A549 treated with DMSO at 1 μM for 4 hours (cell line): ENCODE measurements at places on chromosomes 2 and 18. TPM values are rescaled to one million over a fixed set of nuclear protein-coding genes. Genes with fewer than 3 reads are reported as not detected.

The NEB gene
- total RNA-seq, result 0.14 to 0.31 TPM (median 0.18 TPM) in 5 replicates

The IL1F10 gene
- not detected in 5 replicates for total RNA-seq

The NEU2 gene
- not detected in 5 replicates for total RNA-seq

The DCDC2C gene
- total RNA-seq, result 0.15 to 0.50 TPM (median 0.36 TPM) in 5 replicates

The LMAN2L gene
- 19.8 to 26.3 TPM (median 25.3 TPM) in 5 replicates for total RNA-seq

The GALNT5 gene
- 3.0 to 3.8 TPM (median 3.2 TPM) in 5 replicates for total RNA-seq

The MALL gene
- total RNA-seq, result 149 to 172 TPM (median 158 TPM) in 5 replicates

The VSNL1 gene
- total RNA-seq, result not detected in 5 replicates

The NAGK gene
- total RNA-seq, result 55.8 to 87.6 TPM (median 78.4 TPM) in 5 replicates

The ABCG5 gene
- total RNA-seq, result not detected in 5 replicates

The ZNF396 gene
- total RNA-seq, result 0.65 to 0.91 TPM (median 0.78 TPM) in 5 replicates

The LOXHD1 gene
- total RNA-seq, result not detected in 5 replicates

The IGFBP2 gene
- 66.1 to 77.6 TPM (median 74.9 TPM) in 5 replicates for total RNA-seq

The DAPL1 gene
- total RNA-seq, result not detected in 5 replicates

The ATF2 gene
- 16.3 to 24.0 TPM (median 20.9 TPM) in 5 replicates for total RNA-seq

The ITGA4 gene
- 1.3 to 3.1 TPM (median 2.1 TPM) in 5 replicates for total RNA-seq

The SGPP2 gene
- total RNA-seq, result 0.15 to 0.31 TPM (median 0.20 TPM) in 5 replicates

The LONRF2 gene
- total RNA-seq, result 3.3 to 5.5 TPM (median 4.8 TPM) in 5 replicates

The RAD51AP2 gene
- not detected in 5 replicates for total RNA-seq

The EVX2 gene
- not detected in 5 replicates for total RNA-seq

The TTC32 gene
- 12.5 to 15.0 TPM (median 14.0 TPM) in 5 replicates for total RNA-seq

The MYL1 gene
- not detected in 5 replicates for total RNA-seq

The IL37 gene
- not detected in 5 replicates for total RNA-seq

The PLEKHH2 gene
- total RNA-seq, result 0.90 to 1.5 TPM (median 0.94 TPM) in 5 replicates

The FAHD2B gene
- 10.8 to 12.7 TPM (median 11.6 TPM) in 5 replicates for total RNA-seq

The PJVK gene
- 0.72 to 1.9 TPM (median 1.6 TPM) in 5 replicates for total RNA-seq

The EMILIN2 gene
- total RNA-seq, result 8.7 to 13.8 TPM (median 12.0 TPM) in 5 replicates

The ERBB4 gene
- not detected in 5 replicates for total RNA-seq

The SIX2 gene
- 0.16 to 0.39 TPM (median 0.21 TPM) in 5 replicates for total RNA-seq

The OR6B3 gene
- total RNA-seq, result not detected in 5 replicates

The CEP68 gene
- 8.0 to 11.2 TPM (median 10.7 TPM) in 5 replicates for total RNA-seq

The DSG2 gene
- total RNA-seq, result 48.7 to 82.8 TPM (median 68.1 TPM) in 5 replicates

The OTOF gene
- total RNA-seq, result 0.03 to 0.11 TPM (median 0.09 TPM) in 5 replicates

The LIMS4 gene
- 0.32 to 0.99 TPM (median 0.59 TPM) in 5 replicates for total RNA-seq

The CXCR1 gene
- not detected in 5 replicates for total RNA-seq
